ENCODE measurements at places on chromosomes 5 and 9. TPM values are rescaled to one million over a fixed set of nuclear protein-coding genes. Genes with fewer than 3 reads are reported as not detected.

The ANKRD18B gene
- 0.60 TPM for polyA plus RNA-seq

The LHX3 gene
- polyA plus RNA-seq: not detected

The PCDHA1 gene
- polyA plus RNA-seq: not detected

- H3K4me1 ChIP-seq: no peaks in the 10 kb centered on the region
- H3K27ac ChIP-seq: no peak overlapping the region
- DNase-seq: peak; percentile 66
- no peaks in the 10 kb centered on the region for H3K27me3 ChIP-seq
Observed at GRCh38 chr9:4366591-4367330, 66.9 kb upstream of the GLIS3 start.

- H3K36me3 ChIP-seq: no peaks in the 10 kb centered on the region
- no peak for DNase-seq
- H3K4me3 ChIP-seq: no peak overlapping the region
Observed at GRCh38 chr9:98801561-98801960, 5.2 kb upstream of the ANKS6 start.
